Activated T-cell treated with anti-CD3 and anti-CD28 coated beads for 1 hour (primary cell): ENCODE measurements at places on chromosomes 1 and 21.
A peak's percentile ranks its signal among the peaks of the same experiment; 100 is the strongest.

- no peak for DNase-seq
These were observed 172.4 kb downstream of the NEGR1 start for GRCh38 chr1:72109916-72110315.

GRCh38 chr1:77288275-77288674, 6.5 kb downstream of the AK5 start:
- no peak for DNase-seq

DNA sequence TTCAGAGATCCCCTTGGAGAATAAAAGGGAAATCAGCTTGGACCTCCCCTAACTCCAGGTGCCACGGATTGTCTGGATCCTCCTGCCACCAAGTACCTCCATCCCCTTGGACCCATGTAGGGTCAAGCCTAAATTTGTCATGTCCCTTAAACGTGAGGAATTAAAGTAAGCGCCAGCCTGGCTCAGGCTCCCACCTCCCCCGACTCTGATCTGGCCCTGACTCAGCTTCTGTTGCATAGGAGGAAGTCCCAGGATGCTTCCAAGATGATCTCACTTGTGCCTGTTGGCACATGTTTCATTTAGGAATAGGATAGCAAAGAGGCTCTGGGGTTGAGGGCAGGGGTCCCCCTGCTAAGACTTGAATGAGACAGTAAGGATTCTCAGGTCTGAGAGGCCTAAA, 231.9 kb upstream of the JUN start:
- DNase-seq = no peak

DNA sequence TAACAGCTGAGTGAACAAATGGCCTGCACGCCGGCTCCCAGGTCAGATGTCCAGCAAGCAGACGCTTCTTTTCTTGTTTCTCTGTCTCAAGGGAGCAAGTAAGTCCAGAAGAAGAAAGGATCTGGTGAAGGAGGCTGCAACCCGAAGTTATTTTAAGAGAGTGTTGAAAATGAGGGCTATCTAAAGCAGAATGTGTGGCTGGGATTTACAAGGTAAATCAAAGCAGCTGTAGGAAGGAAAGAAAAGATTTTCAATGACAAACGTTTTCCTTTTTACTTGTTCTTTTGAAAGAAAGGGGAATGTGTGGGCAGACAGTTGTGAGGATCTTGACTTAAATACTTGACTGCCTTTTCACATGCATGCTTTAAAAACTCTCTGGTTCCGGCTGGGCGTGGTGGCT, 311.5 kb downstream of the KIF26B start:
- no peak for DNase-seq

DNA sequence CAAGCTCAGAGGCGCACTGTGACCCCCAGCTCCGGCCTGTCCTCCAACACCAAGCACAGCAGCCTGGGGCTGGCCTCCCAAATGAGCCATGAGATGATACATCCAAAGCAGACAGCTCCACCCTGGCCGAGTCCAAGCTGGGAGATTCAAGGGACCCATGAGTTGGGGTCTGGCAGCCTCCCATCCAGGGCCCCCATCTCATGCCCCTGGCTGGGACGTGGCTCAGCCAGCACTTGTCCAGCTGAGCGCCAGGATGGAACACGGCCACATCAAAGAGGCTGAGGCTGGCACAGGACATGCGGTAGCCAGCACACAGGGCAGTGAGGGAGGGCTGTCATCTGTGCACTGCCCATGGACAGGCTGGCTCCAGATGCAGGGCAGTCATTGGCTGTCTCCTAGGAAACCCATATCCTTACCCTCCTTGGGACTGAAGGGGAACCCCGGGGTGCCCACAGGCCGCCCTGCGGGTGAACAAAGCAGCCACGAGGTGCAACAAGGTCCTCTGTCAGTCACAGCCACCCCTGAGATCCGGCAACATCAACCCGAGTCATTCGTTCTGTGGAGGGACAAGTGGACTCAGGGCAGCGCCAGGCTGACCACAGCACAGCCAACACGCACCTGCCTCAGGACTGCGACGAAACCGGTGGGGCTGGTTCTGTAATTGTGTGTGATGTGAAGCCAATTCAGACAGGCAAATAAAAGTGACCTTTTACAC, 29.1 kb downstream of the SLC19A1 start:
- no peak for DNase-seq

DNA sequence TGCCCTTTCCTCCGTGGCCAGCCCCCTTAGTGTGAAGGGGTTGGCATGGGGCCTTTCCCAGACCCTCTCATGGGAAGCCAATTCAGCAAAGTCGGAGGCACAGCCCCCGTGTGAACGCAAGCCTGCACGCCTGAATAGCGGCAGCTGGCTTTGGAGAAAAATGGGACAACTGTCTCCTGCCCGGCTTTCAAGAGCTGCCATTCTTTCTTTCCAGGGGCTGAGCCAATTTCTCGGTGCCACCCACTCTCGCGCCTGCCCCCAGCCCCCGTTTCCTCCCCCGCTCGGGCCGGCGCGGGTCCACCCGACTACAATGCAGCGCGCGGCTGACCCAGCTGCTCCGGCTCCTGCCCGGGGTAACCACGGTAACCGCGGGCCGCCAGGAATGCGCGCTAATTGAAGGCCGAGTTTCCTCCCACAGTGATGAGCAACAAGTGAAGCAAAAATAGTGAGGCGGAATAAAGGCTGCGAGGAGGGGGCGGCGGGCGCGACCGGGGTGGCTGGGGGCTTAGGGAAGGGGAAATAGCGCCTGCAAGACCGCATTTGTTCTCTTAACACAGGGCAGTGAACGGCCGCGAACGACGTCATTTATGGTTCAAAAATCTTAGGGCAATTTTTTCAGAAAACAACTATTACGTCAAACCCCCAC, 27.8 kb downstream of the ILDR2 start:
- no peak for DNase-seq

DNA sequence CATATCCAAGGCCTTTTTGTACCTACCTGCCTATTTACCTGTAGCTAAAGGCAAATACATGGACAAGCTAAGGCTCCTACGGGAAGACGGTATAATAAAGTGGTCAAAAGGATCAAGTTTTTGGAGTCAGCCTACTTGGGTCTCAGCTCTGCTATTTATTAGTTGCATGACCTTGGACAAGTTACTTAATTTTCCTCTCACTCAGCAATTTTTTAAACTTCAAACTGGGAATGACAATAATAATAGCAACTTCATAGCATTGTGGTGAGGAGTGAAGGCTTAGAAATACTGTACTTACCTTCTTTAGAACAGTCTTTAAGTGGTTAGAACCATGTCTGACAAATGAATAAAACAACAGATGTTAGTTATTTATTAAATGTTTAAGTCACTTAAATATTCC, 60.2 kb upstream of the SLC35F3 start:
- DNase-seq = no peak

DNA sequence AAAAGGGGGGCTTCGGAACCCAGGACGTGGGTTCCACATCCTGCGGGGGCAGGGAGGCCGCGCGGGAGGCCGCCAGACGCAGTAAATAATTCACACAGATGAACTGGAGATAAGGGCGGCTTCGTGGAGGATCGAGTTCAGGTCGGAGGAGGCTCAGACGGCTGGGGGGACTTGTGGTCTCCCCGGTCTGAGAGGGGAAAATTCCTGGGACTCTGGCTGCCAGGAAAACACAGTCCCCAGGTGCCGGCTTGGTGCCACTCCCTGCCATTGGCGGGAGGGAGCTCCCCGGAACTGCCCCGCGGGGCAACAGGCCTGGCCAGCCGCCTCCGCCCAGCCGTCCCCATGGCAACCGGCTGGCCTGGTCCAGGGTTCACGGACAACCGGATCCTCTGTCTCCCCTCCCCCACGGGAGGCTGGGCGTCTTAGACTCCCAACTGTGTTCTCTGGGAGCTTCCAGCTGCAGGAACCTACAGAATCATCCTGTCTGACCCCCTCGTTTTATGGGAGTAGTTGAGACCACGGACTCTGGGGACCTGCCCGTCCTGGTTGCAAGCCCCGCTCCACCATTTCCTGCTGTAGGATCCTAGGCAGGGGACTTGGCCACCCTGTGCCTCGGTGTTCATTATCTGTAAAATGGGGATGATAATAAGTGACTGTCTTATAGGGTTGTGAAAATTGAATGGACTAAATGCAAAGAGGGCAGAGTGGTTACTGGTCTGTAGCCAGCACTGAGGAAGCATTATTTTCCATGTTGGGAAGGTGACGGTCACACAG, 9.6 kb downstream of the CAMK2N1 start:
- no peak for DNase-seq

- no peak for DNase-seq
These were observed 38.2 kb upstream of the KIRREL1 start for GRCh38 chr1:157955221-157955620.

DNA sequence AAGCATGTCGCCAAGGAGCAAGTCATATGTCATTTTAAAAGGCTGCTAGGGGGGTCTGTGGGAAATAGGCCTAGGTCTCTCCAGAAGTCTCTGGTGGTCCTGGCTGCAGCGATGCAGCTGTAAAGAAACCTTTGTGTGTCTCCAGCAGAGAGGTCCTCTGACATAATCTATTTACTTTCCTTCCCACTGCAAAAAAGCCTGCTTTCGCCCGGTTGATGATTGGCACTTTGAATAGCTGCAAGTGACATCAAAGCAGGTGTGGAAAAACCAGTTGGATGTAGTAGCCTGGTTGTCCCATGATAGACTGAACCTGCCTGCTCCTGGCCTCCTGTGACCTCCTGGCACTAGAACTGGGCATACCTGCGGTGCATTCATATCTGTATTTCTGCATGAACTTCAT, 13.8 kb downstream of the RASSF5 start:
- no peak for DNase-seq

DNA sequence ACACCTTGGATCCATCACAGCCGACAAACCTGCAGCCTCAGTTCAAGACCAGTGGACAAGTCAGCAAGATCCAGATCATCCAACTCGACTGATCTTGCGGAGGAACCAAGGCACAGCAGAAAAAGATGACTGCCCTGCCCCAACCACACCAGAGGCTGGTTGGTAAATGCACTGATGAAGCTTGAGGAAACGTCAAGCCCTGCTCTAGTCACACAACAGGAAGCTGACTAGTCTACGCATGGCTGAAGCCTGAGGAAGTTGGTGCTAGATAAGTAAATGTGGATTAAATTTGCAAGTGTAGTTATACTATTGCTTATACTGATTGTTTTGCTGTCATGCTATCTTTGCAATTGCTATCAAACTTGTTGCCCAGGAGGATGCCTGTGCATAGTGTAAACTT, 89.0 kb downstream of the LIPI start:
- no peak for DNase-seq

DNA sequence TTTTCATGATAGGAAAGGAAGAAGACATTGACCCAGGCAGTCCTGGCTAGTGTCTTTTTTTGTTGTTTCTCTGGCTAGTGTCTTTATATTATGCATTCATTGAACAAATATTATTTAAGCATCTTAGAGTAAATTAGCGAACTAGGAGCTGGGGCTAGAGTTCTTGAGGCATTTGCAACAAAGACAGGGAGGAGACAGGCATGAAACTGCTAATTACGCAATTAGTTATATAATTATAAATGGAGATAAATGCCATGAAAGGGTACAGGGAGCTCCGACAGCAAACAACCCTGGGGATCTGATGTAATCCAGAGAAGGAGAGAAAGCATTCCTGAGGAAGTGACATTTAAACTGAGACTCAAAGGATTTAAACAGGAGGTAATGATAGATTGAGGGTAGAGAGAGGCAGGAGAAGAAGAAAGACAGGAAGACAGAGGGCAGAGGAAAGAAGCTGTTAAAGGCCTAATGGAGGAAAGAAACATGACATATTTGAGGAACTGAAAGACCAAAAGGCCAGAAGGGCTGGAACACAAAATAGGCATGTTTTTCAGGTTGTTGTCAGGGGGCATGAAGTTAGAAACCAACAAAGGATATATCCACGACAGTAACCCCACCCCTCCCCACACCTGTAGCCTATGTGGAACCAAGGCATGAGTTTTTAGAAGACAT, 99.5 kb upstream of the GJB5 start:
- no peak for DNase-seq

DNA sequence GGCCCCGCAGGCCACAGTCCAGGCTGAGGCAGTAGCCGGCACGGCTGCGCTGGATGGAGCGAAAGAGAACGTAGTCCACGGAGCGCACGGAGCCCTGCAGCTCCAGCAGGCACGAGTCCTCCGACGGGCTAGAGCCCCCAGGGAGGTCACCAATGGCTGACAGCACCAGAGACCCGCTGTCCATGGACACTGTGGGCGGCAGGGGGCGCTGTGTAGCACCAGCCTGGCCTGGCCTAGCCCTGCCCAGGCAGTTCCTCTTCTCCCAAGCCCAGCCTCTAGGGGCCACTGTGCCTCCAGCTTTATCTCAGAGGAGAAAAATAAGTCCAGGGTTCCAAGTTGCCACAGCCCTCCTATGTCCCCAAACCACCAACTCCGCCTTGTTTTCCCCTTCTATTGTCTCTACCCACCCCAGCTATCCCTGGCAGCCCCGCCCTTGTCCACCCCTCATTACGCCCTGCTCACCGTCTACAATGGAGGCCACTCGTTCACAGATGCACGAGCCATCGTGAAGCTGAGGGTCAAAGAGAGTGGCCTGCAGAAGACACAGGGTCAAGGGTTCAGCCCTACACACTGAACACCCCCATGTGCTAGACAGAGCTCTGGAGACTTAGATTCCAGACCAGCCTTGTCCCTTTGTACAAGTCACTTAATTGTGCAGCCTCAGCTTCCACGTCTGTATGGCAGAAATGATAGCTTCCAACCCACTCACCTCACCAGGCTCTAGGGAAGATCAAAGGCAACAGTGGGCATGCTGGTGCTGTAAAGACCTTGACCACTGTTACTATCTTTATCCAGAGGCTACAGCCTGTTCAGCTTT, 4.4 kb downstream of the ENTREP3 start:
- DNase-seq = peak; percentile 97

DNA sequence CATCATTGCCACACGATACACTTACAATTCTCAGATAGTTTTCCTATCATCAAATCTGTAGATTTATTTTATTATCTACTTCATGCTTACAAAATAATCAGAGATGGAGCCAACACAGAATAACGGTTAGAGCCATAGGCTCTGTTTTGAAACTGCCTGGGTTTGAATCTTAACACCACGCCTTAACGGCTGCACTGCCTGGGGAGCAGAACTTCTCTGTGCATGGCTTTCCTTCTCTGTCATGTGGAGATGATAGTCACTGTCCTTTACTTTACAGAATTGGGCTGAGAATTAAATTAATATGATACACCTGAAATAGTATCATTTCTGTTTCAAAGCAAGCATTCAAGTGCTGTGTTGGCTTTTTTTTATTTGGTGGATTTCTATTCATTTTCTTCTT, 177.8 kb downstream of the HMCN1 start:
- no peak for DNase-seq

DNA sequence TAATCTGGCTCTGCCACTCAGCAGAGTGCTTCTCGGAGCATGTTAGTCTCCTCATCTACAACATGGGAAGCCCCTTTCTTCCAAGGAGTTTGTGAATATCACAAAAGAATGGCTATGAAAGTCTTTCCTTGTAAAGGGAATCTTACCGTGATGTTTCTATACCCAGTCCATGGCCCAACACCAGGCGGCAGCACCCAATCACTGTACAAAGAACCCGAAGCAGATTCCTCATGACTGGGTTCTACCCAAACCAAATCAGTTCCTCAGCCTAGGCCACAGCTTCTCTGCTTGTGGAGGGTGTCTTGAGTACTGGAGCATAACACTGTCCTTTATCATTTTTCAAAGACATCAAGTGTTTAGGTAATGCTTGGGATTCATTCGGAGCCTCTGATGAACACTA, 16.6 kb upstream of the SLFNL1 start:
- no peak for DNase-seq

GRCh38 chr1:54136269-54136896, 16.4 kb downstream of the CDCP2 start:
- DNase-seq = no peak
